ENCODE measurements at places on chromosomes 3 and 15.

GRCh38 chr3:173055228-173055933, 85.7 kb downstream of the SPATA16 start:
- no peak for DNase-seq

DNA sequence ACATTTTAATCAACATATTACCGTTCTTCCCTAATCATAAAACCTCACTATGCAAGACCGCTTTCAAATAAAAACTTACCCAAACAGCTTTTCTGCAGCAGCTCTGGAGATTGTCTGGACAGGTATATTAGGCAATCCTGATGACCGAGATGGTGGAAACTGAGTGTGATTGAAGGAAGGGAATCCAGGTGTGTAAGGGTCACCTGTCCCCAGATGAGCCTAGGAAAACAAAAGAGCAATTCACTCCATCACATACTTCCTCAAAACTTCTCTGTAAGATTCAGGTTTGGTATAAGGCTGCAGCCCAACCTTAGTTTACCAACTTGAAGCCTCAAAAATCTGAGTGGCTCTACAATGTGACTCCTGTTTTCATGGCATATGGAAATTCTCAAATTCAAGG, 14.5 kb downstream of the TFRC start:
- no peak for DNase-seq

DNA sequence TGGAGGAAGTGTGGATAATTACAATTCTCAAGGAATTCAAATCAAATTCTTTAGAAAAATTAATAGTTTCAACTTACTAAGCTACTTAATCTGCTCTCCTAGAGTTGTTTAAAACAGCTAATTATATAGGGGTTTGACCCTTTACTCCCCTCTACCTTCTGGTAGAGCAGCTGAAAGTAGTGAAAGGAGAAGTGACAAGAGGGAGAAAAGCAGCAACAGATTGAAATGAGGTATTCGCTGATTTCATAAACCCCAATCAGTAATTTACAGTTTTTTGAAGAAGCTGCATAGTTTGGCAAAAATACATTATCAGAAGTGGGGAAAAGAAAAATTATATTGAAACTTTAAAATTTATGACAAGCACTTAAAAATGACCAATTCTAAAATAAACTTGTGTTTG, 52.8 kb downstream of the ZMAT3 start:
- no peak for DNase-seq

DNA sequence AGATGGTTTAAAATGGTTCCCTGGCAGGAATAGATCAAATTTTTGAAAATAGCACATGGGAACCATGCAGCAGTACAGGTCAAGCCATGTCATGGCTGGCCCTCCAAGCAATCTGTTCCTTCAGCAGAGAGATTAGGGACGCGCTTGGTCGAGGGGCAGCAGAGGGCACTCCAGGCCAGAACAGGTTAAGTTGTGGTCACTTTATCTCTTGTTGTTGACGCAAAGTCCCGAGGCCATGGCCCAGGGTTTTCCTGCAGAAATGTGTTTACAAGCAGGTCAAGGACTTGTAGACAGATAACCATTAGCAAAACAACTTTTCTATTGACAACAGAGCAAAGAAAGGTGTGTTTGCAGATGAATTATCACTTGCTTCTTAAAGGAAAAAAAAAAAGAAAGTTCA, 570.0 kb upstream of the NR2F2 start:
- no peak for DNase-seq

GRCh38 chr3:183279371-183279770, 26.3 kb downstream of the B3GNT5 start:
- no peak for DNase-seq

GRCh38 chr3:120506828-120507774, 56.3 kb upstream of the FSTL1 start:
- DNase-seq: no peak

- no peak for DNase-seq
Measured at GRCh38 chr3:195557322-195557721, 14.2 kb upstream of the PPP1R2 start.

DNA sequence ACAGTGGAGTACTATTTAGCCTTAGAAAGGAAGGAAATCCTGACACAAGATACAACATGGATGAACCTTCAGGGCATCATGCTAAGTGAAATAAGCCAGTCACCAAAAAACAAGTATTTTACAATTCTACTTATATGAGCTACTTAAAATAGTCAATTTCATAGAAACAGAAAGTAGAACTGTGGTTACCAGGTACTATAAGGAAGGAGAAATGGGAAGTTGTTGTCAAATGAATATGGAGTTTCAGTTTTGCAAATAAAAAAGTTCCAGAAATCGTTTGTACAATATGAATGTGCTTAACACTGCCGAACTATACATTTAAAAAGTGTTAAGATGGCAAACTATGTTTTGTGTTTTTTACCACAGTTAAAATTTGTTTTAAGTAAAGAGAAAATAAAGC, 26.8 kb downstream of the TRANK1 start:
- DNase-seq: no peak

DNA sequence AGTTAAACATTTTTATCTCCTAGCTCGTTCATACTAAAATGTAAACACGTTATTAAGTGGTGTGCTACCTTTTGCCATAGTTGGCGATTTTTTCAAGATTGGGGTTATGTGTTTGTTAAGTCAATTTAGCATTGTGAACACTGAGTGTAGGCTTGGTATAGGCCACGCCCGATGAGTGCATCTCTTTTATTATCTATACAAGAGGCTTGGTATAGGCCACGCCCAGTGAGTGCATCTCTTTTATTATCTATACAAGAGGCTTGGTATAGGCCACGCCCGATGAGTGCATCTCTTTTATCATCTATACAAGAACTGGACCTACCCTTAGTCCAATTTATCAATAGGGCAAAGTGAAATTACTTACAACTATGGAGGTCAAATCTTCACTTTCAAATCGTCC, 70.4 kb downstream of the NIPA2 start:
- no peak for DNase-seq

GRCh38 chr3:122151480-122151879, 32.0 kb upstream of the CASR start:
- no peak for DNase-seq

DNA sequence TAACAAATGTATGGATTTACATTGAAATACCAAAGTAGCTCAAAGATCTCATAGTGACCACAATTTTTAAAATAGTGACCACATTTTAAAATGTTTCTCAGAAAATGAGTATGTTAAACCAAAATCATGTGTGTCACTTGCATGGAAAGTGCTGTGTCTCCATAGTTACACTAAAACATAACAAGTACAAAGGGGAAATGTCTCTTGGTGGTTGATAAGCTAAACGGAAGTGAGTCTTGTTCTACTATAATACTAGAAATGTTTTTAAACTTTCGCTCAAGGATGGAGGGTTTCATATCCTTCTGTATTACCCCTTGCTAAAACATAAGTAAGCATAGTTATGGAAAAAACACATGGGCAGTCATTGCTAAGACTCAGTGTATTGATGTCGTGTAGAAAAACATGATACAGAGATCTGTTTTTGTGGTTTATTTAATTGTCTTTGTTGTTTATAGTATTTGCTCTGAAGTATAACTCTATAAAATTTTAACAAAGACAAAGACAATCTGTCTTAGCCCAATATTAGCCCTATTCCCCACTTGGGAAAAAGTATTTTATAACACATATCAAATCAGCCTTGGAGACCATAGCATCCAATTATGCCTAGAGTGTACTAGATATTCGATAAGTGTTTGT, 27.0 kb upstream of the DENND4A start:
- no peak for DNase-seq

DNA sequence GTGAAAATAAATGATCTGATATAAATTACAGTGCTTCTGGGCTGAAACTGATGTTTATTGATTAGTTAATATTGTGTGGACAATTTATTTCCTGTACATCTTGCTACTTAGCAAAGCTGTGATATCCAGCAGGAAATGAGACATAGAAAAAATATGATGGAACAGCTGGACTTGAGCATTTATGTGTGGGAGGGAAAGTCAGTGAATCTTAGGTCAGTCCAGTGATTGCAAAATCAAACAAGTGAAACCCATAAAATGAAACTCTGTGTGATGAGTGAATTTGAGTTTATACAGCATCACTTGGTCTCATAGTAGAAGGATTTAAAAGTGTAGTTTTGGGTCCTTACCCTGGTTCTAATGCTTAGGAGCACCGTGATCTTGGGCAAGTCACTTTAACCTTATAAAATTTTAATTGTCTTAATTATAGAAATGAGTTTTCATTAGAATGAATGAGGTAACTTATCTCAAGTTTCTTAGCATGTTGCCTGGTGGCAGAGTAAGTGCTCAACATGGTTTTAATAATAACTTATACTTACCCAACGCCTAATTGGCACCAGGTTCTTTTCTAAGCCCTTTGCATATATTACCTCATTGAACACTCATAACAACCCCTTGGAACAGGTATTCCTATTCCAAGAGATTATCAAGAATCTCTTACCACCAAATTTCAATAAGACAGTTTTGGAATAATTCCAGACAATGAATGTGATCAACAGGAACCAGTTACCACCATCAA, 194.6 kb downstream of the ADAMTSL3 start:
- no peak for DNase-seq

DNA sequence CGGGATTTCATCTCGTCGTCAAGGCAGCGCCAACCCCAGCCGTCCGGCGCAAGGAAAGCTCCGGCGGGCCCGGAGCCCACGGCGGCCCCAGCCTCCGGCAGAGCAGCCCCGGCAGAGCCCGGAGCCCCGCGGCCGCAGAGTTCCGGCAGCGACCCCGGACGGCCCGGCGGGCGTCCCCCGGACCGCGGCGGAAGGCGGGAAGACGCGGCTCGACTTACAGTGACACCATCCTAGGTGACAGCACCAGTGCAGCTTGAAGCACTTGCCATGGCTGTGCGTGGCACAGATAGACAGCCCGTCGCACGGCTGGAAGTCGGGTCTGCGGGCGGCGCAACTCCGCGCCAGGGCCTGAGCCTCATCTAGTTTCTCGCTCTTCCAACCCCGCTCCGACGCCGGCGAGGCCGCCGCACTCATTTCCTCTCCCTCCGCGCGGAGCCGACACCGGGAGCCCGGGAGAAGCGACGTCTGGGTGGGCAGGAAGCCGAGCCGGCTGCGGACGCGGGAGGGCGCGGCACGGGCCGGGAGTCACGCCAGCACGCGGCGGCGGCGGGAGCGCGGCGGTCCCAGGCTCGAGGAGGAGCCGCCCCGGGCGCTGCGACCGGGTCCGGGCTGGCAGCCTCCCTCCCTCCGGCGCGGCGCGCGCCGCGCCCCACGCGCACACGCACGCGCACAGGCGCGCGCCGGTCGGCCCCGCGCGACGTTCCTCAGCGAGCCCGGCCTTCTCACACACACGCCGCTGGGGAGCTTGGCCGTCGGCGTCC, at the start of gene C3orf70:
C3orf70 (minus strand) TSS at position 651 of the 761 bp plus-strand sequence; CDS start at position 414, 237 bp downstream.
- DNase-seq: no peak

DNA sequence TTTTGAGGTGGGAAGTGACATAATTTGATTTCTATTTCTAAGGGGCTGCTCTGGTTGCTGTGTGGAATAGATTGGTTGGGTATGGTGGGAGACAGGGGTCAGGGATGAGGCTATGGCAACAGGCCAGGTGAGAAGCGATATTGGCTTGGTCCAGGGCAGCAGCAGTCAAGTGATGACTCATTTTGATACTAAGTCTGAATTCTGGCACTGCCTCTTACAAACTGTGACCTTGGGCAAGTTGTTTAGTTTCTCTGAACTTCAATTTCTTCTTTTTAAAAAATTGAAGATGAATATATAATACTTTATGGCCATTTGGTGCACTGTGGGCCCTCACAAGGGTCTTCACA, 40.4 kb upstream of the CLSTN2 start:
- DNase-seq: no peak

DNA sequence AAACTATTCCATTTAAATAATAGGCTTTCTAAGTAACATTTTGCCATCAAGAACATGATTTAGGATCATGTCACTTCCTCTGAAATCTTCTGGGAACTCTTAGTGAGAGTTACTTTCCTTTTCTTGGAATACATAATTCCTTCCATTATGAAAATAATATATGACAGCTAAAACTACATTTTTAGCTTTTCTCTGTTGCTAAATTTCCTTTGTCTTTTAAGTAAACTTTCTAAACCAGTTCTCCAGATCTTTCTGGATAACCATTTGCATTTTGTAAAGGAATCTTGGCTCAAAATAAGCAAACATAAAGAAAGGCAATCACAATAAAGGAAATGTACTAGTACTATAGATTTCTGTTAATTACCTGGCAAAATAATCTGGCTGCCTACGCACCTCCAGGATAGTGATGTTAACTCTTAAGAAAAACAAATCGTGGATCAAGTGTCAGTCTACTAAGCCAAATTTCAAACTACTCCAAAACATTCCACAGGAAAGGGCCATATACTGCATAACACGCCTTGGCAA, 165.7 kb downstream of the ZNF385D start:
- no peak for DNase-seq

- no peak for DNase-seq
Measured at GRCh38 chr3:44966795-44967278, 9.1 kb downstream of the ZDHHC3 start.

GRCh38 chr3:128254967-128255366, 101.7 kb downstream of the EEFSEC start:
- no peak for DNase-seq

DNA sequence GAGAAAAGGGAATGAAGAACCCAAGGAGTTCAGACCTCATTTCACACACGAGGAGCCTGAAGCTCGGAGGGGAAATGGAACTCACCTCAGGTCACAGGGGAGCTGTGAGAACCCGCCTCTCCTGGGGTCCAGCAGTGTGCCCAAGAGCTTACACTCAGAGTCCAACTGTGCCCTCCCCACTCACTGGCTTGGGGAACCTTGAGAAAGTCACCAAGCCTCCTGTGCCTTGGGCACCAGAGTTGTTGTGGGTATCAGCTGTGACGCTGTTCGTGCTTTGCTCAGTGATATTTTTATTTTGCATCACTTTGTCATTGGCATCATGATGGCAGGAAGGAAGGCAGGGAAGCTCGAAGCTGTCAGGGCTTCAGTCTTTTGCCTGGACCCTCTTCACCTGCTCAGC, 83.4 kb downstream of the TLE3 start:
- no peak for DNase-seq

DNA sequence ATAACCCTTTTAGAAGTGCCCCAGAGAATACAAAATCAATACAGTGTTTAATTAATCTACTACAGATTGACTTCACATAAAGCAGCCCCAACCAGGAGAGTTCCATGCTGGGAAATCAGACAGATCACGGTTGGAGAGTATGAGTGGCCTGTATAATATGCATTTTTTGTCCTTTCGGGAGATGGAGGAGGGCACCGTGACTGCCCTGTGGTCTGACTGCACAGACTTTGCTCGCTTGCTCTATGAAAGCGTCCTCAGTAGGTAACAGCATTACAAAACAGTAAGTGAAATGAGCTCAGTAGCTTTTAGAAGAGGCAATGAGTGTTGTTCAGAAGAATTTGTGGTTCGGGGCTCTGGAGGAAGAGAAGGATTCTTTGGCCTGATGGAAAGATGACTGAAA, 34.2 kb upstream of the SKIL start:
- no peak for DNase-seq

- no peak for DNase-seq
Measured at GRCh38 chr3:100865442-100865841, 127.8 kb downstream of the ABI3BP start.

- no peak for DNase-seq
Measured at GRCh38 chr15:85964471-85964870, 115.2 kb upstream of the AGBL1 start.

- DNase-seq: no peak
Measured at GRCh38 chr15:49438962-49439631, 16.1 kb downstream of the FGF7 start.

GRCh38 chr15:40516322-40516721, 45.5 kb downstream of the CHST14 start:
- no peak for DNase-seq

GRCh38 chr15:97745481-97746071, 214.9 kb upstream of the ARRDC4 start:
- no peak for DNase-seq

All from activated naive CD4-positive, alpha-beta T cell treated with anti-CD3 and anti-CD28 coated beads, Interleukin-2, amount 50 U/mL, for 72 hours (primary cell).